Cerebellar nuclear complex (tissue), 1 donor: ENCODE measurements at places on chromosomes 11 and 22.

- no peak for DNase-seq
These were observed 43.2 kb upstream of the ME3 start for GRCh38 chr11:86715611-86716010.

DNA sequence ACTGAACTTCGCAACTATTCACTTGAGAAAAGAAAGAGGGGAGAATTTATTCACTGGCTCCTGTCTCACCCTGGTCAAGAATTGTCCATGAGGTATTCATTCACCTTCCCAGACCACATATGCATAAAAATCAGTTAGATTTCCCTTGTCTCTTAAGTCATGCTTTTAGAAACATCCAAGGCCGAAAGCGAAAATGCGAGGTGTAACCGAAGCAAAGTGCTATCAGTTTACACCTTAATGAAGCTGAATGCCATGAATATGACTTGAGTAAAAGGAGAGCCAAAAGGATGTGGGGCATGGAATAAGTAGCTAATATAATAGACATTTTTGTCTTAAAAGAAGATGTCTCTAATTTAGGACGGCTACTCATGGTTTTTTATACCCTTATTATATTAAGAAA, 965.6 kb upstream of the CHORDC1 start:
- DNase-seq = no peak

- DNase-seq = no peak
These were observed 37.0 kb upstream of the HEPHL1 start for GRCh38 chr11:93984196-93984567.

GRCh38 chr11:36141196-36141953, 147.8 kb downstream of the COMMD9 start:
- no peak for DNase-seq

- DNase-seq = no peak
These were observed 1.8 kb downstream of the CDC42EP2 start for GRCh38 chr11:65316227-65317024.

GRCh38 chr11:119461229-119461963, 38.4 kb upstream of the THY1 start:
- DNase-seq = no peak

- no peak for DNase-seq
These were observed 13.9 kb downstream of the SLC35E4 start for GRCh38 chr22:30649430-30650007.

GRCh38 chr11:30560206-30561106, 25.7 kb downstream of the MPPED2 start:
- DNase-seq = no peak

GRCh38 chr11:131734871-131735270, 364.5 kb downstream of the NTM start:
- DNase-seq = no peak

GRCh38 chr11:36211761-36212430, 77.3 kb downstream of the COMMD9 start:
- no peak for DNase-seq

DNA sequence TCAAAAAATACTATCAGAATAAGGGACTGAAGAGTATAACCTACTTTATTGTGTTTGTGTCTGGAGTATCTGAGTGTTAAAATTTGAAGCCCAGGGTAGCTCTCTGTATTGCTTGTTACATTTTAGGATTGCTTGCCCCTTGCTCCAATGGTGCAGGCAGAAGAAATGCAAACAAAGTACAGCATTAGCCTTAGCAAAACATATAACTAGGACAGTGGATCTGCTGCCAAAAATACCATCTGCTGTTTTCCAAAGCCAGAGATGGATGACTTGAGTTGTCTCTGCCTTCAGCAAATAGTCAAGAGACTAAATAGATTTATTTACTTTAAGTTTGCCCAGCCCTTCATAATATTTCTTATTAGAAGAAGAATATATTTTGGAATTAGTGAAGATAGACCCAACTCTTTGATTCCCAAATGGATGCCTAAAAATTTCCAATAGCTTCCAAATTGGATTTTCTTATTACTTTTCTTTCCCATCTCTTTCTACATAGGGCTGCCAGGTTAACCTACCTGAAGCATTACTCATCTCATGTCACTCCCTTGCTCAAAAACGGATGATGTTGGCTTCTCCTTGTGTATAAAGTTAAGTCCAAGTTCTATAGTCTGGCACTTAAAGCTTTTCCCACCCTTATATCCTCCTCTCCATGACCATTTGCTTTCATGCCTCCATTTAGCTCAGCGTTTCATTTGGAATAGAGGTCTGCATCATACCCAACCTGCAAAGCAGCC, 66.3 kb downstream of the LDLRAD3 start:
- DNase-seq = peak; percentile 85

DNA sequence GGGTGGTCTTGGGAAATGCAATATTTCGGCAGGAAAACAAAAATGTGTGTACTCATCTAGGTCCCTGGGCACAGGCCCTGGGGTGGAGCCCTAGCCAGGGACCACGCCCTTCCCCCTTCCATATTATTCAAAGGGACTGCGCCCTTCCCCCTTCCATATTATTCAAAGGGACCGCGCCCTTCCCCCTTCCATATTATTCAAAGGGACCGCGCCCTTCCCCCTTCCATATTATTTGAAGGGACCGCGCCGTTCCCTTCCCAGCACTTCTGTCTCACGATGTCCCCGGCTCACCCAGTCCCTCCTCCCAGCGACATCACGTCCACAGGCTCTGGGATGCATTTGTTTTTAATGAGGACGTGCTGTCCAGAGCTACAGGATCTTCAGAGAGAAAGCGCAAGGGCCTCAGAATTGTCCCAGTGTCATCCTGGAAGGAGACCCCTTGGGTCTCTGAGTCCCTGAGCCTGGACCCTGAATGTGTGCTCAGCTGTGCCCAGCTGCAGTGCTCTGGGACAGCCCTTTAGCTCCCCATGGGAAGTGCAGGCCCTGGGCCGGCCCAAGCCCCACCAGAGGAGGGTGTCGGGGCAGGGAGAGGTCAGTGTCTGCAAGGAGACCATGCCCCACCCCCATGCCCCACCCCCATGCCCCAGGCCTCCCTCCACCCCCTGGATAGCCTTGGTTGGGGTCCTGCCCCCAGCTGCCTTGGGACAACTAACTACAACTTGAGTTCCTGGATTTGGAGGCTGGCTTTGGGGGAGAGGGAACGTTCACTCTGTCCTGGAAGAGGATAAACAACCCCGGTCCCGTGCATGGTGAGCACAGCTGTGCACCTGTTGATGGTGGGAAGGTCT, 810.0 kb downstream of the BRD1 start:
- DNase-seq = no peak

DNA sequence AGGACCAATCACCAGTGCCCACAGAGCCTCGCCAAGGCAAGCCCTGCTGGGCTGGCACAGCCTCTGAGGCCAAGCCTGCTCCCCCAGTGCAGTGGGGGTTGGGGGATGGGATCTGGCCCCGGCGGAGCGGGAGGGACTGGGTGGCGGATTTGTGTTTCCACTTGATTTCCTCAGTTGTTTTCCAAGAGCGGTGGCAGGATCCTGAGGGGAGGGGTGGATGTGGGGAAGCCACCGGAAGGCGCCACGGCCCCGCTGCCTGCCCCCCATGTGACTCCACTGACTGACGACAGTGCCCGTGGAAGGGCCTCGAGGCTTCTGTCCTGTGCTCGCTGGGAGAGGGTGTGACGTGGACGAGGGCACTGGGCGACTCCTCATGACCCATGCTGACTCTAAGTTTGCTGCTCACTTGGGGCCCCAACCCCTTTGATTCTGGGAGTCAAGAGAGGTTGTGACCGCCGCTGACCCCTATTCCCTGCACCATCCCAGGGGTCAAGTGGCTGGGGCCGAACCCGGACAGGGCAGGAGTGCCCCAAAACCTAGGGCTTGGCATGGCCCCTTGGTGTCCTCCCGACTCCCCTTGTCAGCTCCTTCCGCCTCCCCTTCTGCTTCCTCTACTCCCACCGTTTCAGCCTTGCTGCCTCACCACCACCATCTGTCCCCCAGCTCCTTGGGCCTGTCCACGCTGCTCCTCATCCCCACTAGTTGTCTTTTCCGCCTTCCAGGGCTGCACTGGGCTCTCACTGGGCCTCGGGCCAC, 23.5 kb upstream of the PICK1 start:
- no peak for DNase-seq

DNA sequence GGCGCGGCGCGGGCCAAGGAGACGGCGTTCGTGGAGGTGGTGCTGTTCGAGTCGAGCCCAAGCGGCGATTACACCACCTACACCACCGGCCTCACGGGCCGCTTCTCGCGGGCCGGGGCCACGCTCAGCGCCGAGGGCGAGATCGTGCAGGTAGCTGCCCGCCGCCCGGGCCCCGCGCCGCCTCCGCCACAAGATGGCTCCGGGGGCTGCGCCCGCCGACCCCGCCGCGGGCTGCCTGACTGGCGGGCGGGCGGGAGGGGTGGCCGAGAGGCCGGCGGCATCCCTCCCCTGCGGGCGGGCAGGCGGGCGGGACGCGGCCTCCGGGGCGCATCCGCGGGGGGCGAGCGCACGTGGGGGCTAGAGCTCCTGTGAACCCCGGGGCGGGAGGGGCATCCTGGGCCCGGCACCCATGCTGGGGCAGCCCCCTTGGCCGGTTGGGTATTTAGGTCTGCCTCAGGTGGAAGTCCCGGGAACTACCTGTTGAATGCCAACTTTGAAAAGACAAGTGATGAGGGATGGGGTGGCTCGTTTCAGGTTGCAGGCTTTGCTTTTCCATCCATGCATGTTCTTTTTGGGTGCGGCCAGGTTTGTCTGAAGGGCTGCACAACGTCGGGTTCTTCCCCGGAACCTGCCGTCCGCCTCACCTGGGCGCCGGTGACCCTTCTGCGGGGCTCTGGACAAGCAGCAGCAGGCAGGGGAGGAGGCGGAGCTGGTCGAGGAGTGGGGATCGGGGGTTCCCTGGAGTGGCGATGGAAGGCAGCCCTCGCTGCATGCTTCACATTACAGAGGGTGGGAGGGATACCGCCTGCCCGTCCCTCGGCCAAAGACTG, 760 bp downstream of the ZNRF3 start:
- no peak for DNase-seq

DNA sequence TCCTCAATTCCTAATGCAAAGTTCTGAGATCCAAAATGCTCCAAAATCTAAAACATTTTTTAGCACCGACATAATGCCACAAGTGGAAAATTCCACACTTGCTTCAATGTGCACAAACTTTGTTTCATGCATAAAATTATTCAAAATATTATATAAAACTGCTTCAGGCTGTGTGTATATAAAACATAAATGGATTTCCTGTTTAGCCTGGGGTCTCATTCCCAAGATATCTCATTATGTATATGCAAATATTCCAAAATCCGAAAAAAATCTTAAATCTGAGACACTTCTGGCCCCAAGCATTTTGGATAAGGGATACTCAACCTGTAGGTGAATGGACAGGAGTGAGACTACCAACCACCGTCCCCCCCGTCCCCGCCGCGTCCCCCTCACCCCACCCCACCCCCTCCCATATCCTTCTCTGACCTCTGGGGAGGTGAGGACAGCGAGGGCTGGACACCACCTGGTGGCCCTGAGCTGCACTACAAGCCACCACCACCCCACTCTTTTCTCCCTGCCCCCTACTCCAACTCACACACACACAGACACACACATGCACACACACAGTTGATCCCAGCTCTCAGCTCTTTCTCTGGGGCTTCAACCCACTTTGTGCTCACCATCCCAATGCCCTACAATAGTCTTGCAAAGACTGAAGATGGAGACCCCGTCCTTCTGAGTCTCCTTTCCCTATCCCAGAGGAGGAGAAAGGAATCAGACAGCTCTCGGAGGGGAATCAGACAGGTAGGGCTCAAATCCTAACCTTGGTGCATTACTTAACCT, 101.0 kb downstream of the PDE2A start:
- no peak for DNase-seq

GRCh38 chr22:26213826-26214225, 44.6 kb downstream of the SEZ6L start:
- no peak for DNase-seq

DNA sequence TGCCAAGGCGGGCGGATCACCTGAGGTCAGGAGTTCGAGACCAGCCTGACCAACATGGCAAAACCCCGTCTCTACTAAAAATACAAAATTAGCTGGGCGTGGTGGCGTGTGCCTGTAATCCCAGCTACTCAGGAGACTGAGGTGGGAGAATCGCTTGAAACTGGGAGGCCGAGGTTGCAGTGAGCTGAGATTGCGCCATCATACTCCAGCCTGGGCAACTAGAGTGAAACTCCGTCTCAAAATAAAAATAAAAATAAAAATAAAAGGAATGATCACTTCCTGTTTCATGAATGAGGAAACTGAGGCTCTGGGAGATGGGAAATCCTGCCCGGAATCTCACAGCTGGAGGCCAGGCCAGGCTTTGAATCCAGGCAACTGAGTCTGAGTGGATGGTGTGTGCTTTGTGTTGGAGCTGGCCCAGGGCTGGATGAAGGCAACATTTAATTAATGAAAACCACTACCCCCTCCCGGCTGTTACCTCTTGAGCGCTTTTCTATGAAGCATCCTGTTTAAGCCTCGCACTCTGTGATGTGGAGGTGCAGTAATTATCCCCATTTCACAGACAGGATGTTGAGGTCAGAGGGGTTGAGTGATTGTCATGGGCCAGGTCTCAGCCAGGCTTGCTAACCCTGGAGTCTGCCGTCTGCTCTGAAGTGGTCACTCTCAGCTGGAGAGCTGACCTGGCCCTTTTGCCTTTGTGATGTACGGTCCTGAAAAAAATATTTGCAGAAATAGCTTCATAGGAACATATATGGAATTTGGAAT, 27.8 kb downstream of the LRP5 start:
- DNase-seq = no peak

GRCh38 chr11:96256215-96257011, 86.6 kb downstream of the MAML2 start:
- no peak for DNase-seq

DNA sequence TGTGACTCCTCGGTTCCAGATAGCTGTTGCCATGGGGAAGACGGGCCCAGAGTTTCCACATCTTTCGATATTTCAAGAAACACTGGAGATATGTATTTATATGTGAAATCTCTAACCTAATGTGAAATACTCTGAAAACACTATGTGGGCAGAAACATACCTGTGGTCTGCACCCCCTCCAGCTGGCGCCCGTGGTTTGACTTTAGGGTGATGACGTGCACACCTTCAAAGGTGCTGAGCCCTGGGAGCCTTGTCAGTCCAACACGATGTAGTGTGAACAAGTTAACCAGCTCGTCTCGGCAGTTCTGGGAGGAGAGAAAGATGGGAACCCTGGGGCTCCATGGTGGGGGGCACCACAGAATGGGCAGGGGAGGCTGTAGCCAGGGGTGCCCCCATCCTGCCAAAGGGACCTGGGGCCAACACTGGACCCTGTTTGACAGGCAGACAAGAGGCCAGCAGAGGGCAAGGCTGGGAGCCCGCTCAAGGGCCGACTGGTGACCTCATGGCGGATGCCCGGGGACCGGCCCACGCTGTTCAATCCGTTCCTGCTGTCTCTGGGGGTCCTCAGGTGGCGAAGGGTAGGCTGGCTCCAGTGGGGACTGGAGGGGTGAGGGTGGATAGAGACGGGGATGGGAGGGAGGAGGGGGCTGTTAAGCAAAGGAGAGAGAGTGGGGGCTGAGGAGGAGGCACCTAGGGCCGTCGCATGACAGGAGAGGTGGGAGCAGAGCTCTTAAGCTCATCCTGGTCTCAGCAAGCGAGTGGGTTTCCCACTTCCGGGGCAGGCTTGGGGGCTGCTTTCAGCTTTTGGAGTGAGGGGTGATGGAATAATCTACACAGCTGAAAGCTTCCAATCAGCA, 43.8 kb downstream of the TRIOBP start:
- no peak for DNase-seq

GRCh38 chr22:47547881-47548650, 785.6 kb downstream of the TBC1D22A start:
- DNase-seq = peak; percentile 62

- no peak for DNase-seq
These were observed 720.1 kb downstream of the BRD1 start for GRCh38 chr22:49107561-49107960.

GRCh38 chr11:134862105-134862502, 450.1 kb upstream of the B3GAT1 start:
- no peak for DNase-seq
